ENCODE measurements at places on chromosomes 2 and 18.
A peak's percentile ranks its signal among the peaks of the same experiment; 100 is the strongest.

- H3K4me3 ChIP-seq, result no peak overlapping the region
- H3K27ac ChIP-seq, result no peak overlapping the region
- no peak for DNase-seq
- no peaks in the 10 kb centered on the region for H3K27me3 ChIP-seq
- no peaks in the 10 kb centered on the region for H3K36me3 ChIP-seq
- peaks cover 40% of the 10 kb centered on the region for H3K4me1 ChIP-seq
Observed at GRCh38 chr2:118320196-118320595, 231.9 kb downstream of the INSIG2 start.

DNA sequence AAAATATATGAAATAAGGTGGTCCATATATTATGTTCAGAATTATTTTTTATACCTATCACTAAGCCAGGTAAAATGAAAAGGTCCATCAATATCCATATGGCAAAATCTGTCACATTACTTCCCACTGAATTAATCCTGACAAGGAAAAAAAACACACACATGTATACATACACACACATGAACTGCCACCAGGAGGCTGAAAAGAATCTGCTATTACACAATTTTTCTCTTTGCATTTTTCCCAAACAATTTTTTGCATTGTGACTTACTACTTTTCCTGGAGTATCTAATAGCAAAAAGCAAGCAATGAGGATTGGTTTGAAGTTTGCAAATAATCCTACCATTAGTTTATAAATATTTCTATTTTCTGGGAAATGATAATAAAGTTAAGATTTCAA, 128.2 kb upstream of the CD226 start:
- no peaks in the 10 kb centered on the region for H3K36me3 ChIP-seq
- no peak overlapping the region for H3K27ac ChIP-seq
- no peaks in the 10 kb centered on the region for H3K4me1 ChIP-seq
- no peak for DNase-seq
- H3K27me3 ChIP-seq, result no peaks in the 10 kb centered on the region

DNA sequence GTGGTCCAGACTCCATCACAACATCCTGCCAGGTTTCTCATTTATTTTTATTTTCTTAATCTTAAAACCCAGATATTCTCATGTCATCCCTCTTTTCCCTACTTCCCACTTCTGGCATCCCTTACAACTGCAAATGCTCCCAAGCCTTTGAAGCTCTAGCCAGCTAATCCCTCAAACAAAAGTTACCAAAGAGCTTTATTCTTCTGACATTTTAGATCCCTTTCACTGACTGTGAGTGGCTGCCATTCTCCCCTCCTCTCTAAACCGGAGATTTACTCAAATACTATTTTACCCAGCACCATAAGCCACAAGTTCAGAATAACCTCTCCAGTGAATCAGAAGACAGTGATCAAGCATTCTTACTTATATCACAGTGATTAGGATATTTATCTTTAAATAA, 569.0 kb upstream of the SYT4 start:
- no peaks in the 10 kb centered on the region for H3K4me1 ChIP-seq
- H3K36me3 ChIP-seq, result no peaks in the 10 kb centered on the region
- no peak for DNase-seq
- no peak overlapping the region for H3K27ac ChIP-seq
- no peaks in the 10 kb centered on the region for H3K27me3 ChIP-seq
- H3K4me3 ChIP-seq, result no peak overlapping the region

- peak; percentile 78 for DNase-seq
- H3K4me3 ChIP-seq, result no peak overlapping the region
- H3K36me3 ChIP-seq, result no peaks in the 10 kb centered on the region
- peak overlapping the region; percentile 99 for H3K27ac ChIP-seq
- peaks cover 19% of the 10 kb centered on the region for H3K4me1 ChIP-seq
Observed at GRCh38 chr2:209368914-209369313, 54.9 kb upstream of the MAP2 start.

DNA sequence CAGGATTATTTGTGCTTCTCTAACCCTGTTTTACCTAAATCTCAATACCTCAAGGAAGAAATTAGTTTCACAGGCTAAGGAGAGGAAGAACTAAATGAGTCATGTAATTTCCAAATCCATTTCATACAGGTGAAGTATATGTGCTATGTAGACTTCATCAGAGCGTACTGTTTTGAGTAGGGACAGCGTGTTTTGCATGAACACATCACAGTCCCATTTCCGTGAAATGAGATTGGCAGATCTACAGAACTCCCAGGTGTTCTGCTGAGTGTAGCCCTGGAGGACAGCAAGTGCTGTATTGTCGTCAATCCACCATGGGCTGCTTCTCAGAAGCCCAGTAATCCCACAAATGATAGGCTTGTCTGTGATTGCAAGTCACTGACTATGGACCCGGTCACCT, 97.7 kb downstream of the XRCC5 start:
- H3K4me3 ChIP-seq, result no peak overlapping the region
- no peaks in the 10 kb centered on the region for H3K27me3 ChIP-seq
- H3K27ac ChIP-seq, result no peak overlapping the region
- DNase-seq, result no peak

Data from PC-9 (cell line).